ENCODE measurements at places on chromosomes 3 and 15.

GRCh38 chr15:22968366-22968765 lies 11.8 kb downstream of the CYFIP1 start:
- DNase-seq: no peak

DNA sequence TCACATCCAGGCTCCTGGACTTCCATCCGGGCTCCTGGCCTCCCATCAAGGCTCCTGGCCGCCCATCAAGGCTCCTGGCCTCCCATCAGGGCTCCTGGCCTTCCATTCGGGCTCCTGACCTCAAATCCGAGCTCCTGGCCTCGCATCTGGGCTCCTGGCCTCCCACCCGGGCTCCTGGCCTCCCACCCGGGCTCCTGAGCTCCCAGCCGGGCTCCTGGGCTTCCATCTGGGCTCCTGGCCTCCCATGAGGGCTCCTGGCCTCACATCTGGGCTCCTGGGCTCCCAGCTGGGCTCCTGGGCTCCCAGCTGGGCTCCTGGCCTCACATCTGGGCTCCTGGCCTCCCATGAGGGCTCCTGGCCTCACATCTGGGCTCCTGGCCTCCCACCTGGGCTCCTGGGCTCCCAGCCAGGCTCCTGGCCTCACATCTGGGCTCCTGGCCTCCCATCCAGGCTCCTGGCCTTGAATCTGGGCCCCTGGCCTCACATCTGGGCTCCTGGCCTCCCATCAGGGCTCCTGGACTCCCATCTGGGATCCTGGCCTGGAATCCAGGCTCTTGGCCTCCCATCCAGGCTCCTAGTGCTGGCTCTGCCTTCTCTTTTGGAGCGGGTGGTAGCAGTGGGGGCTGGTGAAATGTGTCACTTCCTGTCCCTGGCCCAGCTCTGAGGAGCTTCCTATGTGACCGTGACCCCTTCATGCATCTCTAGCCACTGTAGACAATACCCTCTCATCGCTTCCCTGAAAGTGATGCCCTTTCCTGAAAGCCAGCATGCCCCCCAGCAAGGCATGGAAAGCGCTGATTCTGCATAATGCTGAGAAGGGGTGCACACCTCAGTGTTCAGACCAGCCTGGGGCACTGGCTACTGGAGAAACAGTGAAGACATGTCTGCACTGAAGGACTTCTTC lies 62.7 kb upstream of the BLM start:
- no peak for DNase-seq

GRCh38 chr3:189652042-189652441 lies 20.9 kb downstream of the TP63 start:
- no peak for DNase-seq

DNA sequence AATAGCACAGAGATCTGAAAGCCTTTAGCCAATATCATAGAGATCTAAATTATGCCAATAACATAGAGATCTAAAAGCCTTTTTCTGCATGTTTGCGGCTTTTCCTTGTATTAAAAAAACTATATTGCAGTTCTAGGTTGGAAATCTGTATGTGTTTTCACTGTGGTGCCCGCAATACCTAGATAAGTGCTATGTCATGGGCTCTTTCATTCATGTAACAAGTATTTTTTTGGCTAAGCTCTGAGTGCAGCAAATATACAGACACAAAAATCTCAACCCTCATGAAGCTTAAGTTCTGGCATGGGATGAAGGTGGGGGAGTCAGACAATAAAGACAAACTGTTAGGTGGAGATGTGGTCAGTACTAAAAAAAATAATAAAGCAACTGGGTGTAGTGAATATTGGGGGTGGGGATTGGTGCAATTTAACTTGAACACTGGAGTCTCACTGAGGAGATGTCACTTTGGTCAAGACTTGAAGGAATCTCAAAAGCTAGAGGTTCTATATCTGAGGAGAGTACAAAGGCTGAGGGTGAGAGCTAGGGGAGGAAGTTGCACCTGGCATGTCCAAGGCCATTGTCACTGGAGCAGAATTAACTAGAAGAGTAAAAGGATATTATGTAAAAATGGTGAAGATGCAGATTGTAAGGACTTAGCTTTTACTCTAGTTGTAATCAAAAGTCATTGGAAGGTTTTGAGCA lies 973 bp downstream of the BUB1B start:
- no peak for DNase-seq

GRCh38 chr3:28050885-28051284 lies 190.5 kb upstream of the CMC1 start:
- DNase-seq: no peak

- DNase-seq: no peak
Observed at GRCh38 chr3:174937478-174937877, 78.3 kb downstream of the NAALADL2 start.

DNA sequence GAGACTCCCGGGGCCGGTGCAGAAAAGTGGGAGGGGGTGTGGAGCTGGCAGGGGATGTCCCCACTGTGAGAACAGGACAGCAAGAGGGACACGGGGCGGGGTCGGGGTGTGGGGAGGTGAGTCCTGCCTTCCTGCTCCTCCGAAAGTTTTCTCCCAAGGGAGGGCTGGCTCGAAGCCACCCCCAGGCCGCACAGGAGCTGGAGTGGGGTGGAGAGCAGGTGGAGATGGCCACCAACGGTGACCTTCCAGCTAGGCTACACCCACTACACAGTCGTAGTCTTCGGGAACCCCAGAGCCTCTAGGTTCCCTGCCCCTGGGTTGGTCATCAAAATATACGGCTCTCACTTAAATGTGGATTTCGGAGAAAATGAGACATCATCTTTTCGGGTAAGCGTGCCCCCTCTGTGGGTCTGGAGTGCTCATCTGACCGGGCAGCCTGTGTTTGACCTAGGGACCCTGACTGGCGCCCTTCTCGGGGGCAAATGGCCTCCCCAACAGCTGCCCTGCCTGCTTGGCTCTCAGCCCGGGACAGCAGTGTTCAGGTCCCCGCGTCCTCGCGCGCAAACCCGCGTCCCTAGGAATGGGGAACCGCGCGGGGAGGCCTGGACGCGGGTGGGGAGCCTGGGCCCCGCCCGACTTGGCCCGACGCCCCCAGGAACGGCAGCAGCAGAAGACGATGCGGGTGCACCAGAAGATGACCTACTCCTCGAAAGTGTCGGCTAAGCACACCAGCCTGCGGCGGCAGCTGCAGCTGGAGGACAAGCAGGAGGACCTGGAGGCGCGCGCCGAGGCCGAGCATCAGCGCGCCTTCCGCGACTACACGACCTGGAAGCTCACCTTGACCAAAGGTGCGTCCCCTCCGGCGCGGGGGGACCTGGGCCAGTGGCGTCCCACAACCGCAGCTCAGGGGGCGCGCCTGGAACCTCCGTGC lies 21.2 kb downstream of the CFAP100 start:
- no peak for DNase-seq

DNA sequence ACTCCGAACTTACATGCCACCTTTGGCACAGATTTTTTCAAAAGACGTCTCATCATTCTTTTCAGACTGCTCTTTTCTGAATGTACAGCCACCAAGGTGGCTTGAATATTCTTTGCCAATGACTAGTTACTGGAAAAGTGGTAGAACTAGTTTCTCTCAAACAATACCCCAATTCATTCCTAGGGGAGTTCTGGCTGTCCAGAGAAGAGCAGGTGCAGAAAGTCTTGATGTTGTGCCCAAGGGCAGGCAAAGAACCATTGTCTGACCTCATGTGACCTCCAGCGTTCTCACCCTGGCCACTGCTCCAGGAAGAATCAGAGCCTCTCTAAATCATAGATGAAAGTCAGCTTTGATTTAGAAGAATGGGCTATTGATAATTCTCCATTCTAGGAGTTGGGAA lies 5.5 kb downstream of the LMOD3 start:
- DNase-seq: no peak

- peak; percentile 30 for DNase-seq
Observed at GRCh38 chr15:22949074-22949547, 31.1 kb downstream of the CYFIP1 start.
